ENCODE measurements at places on chromosomes 5 and 9. TPM values are rescaled to one million over a fixed set of nuclear protein-coding genes. Genes with fewer than 3 reads are reported as not detected.

- DNase-seq: no peak
- peaks cover 3% of the 10 kb centered on the region for H3K4me1 ChIP-seq
- H3K27ac ChIP-seq: no peak overlapping the region
- H3K4me3 ChIP-seq: no peak overlapping the region
These were observed 58.5 kb downstream of the MAT2B start for GRCh38 chr5:163563880-163564279.

The PCDHB11 gene
- 0.27 TPM for polyA plus RNA-seq

GRCh38 chr9:137760426-137760825 is 117.2 kb upstream of the CACNA1B start:
- H3K4me1 ChIP-seq: no peaks in the 10 kb centered on the region
- no peak for DNase-seq
- H3K27ac ChIP-seq: no peak overlapping the region

The PCDHB4 gene
- not detected for polyA plus RNA-seq

Data from small intestine (tissue), 16 donors.